ENCODE measurements at places on chromosomes 4 and X.

GRCh38 chrX:48715072-48715471, 18.5 kb downstream of the SUV39H1 start:
- DNase-seq, result peak; percentile 38

DNA sequence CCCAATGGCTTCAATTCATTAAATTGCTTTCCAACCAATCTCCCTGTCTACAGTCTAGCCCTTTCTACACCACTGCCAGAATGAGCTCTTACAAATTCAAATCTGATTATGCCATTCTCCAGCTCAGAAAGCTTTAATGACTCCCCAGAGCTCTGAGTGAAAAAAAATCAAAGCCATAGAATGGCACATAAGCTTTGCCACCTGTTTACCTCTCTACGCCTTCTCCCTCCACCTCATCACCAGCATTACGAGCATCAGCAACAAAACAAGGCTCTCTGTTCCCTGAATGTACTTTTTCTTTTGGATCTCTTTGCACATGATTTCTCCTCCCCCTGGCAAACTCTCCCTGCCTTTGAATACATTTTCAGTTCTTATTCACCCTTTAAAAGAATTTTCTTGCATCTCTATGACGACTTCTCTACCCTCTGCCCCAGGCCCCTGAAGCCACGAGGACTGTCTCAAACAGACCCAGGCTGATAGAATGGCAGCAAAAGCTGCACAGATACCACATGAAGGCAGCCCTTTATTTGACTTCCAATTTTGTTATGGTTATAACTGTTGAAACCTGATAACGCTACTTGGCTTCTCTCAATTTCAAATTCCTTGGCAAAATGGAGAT, 516.0 kb downstream of the PCDH7 start:
- DNase-seq, result no peak

GRCh38 chr4:78616046-78616498, 64.5 kb downstream of the ANXA3 start:
- peak; percentile 38 for DNase-seq

GRCh38 chr4:34280131-34280530, 1964.2 kb downstream of the ARAP2 start:
- DNase-seq, result no peak

- no peak for DNase-seq
Observed at GRCh38 chr4:79489506-79489905, 81.5 kb upstream of the GK2 start.

GRCh38 chr4:2485956-2486355, 17.1 kb downstream of the RNF4 start:
- no peak for DNase-seq

- no peak for DNase-seq
Observed at GRCh38 chr4:76492055-76492454, 57.0 kb downstream of the SHROOM3 start.

- DNase-seq, result no peak
Observed at GRCh38 chr4:89625599-89626293, 211.2 kb downstream of the SNCA start.

DNA sequence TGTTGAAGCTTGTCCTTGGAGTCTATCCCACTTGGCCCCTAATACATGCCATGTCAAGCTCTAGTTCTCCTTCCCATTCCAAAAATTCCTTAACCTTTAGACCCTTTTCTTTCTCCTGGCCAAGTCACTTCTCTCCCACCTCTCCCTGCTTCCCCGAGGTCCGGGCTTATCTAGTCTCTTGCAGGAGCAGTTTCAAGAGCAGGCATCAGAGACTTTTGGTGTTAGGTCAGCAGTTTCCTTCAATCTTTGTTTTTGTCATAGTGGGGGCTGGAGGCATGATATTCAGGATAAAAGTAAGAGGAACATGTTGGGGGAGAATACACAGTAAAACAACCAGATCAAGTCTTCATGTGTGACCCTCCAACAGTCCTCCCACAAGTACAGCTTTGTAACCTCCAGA, 11.5 kb upstream of the IDS start:
- no peak for DNase-seq

GRCh38 chr4:153523941-153524386, 57.8 kb downstream of the TMEM131L start:
- no peak for DNase-seq

GRCh38 chr4:43778187-43778915, 670.3 kb downstream of the KCTD8 start:
- DNase-seq, result no peak

GRCh38 chrX:119690921-119691716, 1.8 kb downstream of the SEPTIN6 start:
- no peak for DNase-seq

DNA sequence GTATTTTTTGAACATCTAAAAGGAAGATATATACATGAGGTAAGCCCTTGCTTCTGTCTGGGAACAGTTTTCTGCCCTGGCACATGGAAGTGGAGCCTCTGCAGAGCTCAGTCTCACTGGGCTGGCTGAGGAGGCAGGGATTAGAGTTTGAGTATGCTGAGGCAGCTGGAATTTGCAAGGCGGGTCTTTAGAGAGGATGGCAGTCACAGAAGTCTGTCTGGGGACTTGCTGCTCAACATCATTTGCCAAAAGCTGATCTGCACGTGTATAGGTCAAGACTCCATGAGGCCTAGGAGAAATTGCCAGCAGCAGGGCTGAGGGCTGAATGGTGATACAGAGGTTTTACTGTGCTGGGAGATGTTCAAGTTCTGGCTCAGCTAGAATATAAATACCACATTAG, 163.6 kb upstream of the ANK2 start:
- DNase-seq, result no peak

GRCh38 chrX:65925005-65925404, 114.9 kb downstream of the VSIG4 start:
- DNase-seq, result no peak

DNA sequence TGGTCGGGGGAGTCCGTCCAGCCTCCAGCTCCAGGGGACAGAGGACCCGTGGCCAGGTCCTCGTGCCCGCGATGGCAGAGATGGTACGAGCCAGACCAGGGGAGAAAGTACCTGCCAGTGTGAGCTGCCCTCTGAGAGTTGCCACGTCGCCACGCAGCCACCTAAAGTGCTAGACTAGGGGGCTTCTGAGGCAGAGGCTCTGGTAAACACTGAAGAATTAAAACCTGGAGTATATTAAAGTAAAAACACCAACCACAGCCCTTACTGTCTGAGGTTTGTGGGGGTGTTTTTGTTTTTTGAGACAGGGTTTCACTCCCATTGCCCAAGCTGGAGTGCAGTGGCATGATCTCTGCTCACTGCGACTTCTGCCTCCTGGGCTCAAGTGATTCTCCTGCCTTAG, 60.1 kb upstream of the SORCS2 start:
- DNase-seq, result no peak

DNA sequence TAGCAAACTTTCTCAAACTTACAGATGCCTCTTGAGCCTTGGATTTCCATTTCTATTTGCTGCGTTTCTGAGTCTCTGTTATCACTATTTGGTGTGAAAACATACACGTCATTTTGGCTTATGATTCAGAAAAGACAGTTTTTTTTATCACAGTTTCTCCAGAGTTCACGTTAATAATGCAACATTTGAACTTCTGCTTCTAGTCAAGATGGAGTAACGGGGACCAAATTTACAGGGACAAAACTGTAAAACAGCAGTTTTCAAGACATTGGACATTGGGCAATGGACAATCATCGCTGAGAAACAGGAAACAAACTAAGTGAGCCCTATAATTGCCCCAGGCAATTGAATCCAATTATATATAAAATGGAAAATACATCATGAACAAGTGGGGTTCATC, 36.2 kb upstream of the TASL start:
- no peak for DNase-seq

DNA sequence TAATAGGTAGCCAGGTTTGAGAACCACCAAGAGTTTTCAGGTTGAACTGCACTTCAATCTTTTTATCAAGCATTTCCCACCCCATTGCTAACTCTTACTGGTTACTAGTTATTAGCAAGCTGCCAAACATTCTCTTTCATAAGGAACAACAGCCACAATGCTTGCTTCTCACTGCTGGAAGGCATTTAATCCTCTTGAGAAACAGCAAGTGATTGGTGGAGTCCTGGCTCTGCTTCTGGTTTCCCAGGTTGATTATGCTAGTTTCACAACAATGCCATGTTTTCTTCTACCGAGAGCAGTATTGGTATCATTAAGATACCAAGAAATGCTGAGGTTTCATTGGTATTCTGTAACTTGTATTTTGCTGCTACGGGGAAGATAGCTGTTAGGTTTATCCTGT, 32.2 kb upstream of the TXLNG start:
- no peak for DNase-seq

GRCh38 chr4:913280-913618, 18.9 kb downstream of the GAK start:
- DNase-seq, result no peak

DNA sequence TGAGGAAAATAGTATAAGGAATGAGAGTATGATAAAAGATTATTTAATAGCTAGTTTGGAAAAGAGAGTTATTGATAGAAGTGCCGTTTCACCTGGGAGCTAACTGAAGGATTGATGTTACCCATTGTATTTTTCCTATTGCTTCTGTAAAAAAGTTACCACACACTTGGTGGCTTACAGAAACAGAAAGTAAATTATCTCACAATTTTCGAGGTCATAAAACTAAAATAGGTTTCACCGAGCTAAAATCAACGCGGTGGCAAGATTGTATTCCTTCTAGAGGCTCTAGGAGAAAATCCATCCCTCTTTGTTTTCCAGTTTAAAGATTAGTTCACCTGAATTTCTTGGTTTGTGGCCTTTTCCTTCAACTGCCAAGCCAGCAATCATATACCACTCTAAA, 11.1 kb upstream of the TRAM1L1 start:
- DNase-seq, result no peak

DNA sequence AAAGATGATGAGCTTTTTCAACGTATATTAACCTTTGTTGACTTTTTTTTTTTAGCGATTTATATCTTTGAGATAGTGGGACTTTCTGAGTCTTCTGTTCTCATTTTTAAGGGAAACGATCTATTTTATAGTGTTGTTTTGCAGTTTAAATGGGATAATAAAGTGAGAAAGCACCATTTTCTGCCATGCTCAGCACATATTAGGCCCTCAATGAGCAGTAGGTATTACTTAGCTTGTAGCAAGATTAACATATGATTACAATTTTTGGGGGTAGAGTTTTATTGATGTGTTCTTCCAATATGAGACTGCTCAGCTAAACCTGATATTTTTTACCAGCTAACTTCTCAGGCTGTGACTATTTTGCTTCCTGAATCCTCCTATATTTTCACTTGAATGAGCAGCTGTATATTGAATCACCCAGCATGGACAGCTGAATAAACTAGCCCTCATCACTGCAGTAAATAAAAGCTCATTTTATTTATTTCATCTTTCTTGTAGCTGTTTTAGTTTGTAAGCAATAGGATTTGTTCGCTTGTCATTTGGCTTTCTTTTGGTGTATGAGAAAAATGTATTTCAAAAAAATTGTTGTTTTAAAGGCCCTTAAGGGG, 43.7 kb downstream of the UGT8 start:
- DNase-seq, result no peak

DNA sequence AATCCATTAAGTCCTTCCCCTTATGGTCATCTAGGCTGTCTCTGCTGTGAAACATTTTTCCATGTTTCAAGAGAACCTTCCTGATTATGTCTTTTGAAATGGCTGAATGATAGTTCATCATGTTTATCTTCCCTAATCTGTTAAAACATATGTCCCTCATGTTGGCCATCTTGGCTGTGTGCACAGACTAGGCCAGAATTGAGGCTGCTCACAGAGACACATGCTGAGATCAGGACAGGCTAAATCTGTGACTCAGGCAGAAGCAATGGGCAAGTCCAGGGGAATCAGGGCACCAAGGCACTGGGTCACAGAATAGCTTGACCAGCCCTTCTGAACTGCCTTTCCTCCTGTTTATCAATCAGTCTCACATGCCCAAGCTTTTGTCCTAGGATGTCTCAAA, 78.3 kb downstream of the FHDC1 start:
- no peak for DNase-seq

GRCh38 chrX:37424000-37424429, 74.9 kb downstream of the PRRG1 start:
- DNase-seq, result no peak

DNA sequence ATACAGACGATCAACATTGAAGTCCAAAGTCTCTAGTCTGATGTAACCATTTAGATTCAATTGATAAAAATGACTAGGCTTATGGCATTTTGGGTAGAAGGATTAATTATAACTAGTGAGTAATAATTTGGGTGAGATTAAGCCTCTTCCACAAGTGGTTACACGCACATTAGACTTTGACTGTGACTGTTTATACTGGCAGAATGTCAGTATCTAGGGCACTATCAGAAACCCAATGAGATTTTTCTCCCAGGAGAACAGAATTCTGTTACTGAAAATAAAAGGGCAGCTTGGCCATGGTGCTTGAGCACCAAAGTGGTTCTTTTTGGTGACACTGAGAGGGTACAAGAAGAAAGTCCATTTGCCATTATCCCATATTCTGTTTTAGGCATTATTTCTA, 3.3 kb downstream of the PLS3 start:
- DNase-seq, result no peak

DNA sequence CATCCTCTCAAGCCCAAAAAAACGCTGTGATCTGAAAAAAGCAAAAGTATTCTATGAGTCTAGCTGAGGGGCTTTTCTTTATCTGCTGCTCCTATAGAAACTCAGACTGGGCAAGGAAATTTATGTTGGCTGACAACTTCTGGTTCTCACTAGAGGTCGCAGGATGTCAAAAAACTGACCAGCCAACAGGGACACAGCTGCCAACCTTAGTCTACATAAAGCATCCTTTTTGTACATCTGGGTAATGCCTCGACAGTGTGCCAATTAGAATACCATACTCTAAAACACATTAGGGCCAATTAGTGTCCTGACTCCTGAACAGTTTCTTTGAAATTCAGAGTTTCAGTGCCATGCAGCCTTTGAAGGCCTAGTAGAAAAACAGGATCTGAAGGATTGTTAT, 8.8 kb upstream of the TLL1 start:
- no peak for DNase-seq

- DNase-seq, result no peak
Observed at GRCh38 chr4:103410386-103410785, 212.2 kb upstream of the CENPE start.

DNA sequence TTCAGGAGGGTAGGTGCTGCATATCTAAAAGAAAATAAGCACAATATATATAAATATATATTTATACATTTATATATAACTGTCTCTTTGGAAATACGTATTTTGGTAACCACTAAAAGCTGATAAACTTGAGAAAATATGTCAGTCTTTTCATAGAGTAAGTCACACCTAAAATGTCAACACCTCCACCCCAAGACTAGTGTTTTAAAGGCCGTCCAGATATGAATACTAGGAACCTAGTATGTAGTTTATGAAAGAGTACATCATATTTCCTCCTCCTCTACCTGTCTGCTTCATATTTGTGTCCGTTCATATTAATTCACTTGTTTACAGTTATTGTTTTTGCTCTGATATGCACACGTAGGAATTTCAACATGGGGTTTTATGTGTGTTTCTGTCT, 45.2 kb downstream of the MTMR8 start:
- no peak for DNase-seq

Measured in hematopoietic multipotent progenitor cell treated with erythropoietin and hydrocortisone succinate and interleukin-3 and kit ligand, for 15 days (in vitro differentiated cells).